Hepatic stellate cell (primary cell): ENCODE measurements at places on chromosomes 7 and 10.

- no peak for DNase-seq
Measured at GRCh38 chr7:155713384-155713783, 68.9 kb downstream of the RBM33 start.

- no peak for DNase-seq
Measured at GRCh38 chr10:103933557-103934121, 15.7 kb upstream of the STN1 start.

GRCh38 chr7:22181663-22182062 lies 175.3 kb downstream of the RAPGEF5 start:
- DNase-seq = no peak

DNA sequence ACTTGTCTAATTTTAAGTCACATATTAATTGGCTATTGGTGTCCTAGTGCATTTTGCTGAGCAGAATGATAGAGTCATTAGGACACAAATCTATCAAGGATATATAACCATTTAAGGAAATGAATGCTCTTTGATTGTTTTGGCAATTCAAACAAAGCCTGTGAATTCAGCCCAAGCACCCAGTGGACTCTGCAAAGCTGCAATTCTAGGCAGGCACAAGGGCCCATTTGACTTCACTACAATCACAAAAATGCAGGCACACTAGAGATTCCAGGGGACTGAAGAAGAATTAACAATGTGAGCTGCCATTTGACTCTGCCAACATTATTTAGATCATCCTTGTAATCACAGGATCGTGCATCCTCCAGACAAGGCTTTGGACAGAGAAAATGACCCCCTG lies 544.2 kb upstream of the PHF14 start:
- no peak for DNase-seq

DNA sequence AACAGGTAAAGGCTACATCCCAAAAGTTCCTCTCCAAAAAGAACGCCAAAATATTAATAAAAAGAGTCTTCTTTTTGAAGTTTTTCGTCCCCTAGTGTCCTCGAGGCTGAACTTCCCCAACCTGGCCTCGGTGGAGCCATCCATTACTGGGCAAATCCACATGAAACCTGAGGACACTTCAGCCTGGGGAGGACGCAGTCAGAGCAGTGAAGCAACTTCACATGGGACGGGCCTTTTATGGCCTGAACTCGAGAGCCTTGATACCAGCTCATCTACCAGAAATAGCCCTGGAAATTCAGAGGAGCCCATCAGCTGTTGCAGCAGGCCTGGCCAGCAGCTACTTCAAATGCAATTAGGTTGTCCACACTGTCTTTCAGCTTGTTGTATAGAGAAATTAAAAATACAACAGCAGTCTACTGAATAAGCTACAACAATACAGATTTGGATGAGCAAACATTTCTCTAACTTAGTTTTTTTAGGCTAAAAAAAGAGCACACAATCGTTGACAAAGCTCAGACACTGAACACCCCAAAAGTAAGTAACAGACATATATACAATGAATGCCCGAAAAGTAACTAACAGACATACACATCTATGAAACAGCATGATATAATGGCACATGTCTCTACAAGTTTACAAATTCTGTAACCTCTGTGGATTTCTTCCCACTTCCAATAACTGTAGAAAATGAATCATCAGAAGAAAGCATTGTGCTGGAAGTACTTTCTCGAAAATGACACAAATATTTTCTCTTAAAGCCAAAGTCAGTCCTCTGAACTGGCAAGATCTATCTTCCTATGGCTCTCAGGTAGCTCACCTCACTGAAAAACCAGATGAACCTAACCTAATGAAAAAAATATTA lies at the start of gene SVIL:
SVIL (minus strand) TSS at position 208 of the 862 bp plus-strand sequence. CDS start 79,913 bp downstream, outside the sequence.
- no peak for DNase-seq
